IPS-NIHi11 (cell line): ENCODE measurements at places on chromosomes 6 and 20.

GRCh38 chr20:19692100-19692499 lies 66.0 kb upstream of the RIN2 start:
- no peak for DNase-seq

GRCh38 chr6:169112483-169113320 lies 140.9 kb downstream of the THBS2 start:
- no peak for DNase-seq

GRCh38 chr6:160333841-160334240 lies 14.3 kb upstream of the SLC22A3 start:
- no peak for DNase-seq

DNA sequence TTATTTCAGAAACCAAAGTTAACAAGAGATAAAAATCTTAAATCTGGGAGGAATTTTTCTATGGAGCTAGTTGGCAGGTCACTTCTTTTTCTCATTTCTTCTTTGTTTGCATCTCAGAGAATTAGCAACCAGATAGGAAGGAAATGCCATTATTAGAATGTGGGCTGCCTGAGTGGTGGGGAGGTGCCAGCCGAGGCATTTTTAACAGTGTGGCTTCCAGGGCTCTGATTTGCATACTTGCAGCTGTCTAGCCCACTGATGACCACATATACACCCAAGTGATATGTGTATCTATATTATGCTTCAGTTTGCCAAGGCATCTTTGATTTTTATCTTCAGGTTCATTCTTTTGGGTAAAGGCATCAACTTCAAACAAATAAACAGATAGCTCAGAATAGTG lies 206.7 kb downstream of the CLIC5 start:
- DNase-seq: no peak

DNA sequence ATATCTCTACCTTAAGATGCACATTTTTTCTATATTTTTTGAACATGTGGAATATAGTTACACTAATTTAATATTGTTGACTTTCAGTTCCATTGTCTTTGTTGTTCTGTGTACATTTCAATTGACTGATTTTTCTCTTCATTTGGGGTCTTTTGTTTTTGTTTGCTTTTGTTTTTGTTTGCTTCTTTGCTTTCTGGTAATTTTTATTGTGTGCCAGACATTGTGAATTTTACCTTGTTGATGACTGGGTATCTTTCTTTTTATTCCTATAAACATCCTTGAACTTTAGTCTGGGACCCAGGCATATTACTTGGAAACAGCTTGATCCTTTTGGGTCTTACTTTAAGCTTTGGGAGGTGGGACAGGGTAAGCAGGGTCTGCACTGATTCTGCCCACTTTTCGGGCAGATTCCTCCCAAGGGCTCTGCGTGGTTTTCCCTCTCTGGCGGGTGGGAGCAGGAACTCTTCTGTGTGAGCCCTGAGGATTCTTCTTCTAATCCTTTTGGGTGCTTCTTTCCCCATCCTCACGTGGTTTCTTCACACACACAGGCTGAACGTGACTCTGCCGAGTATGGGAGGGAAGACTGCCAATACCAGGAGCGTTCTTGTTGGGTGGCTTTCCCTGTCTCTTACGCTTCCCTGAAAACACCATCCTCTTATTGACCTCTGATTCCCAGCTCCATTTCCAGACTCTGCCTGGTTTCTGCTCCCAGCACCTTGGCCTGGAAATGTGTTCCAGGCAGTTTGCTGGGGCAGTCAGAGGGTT lies 200.5 kb downstream of the ARID1B start:
- no peak for DNase-seq

- peak; percentile 31 for DNase-seq
These were observed 6.1 kb upstream of the PKIG start for GRCh38 chr20:44576297-44576696.

DNA sequence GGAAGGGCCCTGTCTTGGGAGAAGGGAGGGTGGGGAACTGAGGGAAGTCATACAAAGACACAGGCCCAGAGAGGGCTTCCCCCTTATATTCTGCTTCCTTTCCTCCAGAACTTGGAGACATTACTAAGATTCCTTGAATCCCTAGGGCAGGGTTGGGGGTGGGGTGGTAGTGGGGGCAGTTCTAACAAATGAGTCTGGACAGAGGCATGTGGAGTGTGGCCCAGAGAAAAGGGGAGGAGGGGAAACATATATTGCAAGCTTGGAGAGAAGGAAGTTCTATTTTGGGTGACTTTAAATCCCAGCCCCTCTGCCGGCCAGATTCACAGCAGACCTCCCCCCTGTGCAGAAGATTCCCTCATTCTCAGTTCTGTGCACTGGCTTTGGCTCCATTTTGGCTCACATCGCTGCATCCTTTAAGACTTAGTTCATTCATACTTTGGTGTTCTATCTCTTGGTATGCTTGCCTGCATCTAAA lies 43.7 kb downstream of the DAAM2 start:
- no peak for DNase-seq

DNA sequence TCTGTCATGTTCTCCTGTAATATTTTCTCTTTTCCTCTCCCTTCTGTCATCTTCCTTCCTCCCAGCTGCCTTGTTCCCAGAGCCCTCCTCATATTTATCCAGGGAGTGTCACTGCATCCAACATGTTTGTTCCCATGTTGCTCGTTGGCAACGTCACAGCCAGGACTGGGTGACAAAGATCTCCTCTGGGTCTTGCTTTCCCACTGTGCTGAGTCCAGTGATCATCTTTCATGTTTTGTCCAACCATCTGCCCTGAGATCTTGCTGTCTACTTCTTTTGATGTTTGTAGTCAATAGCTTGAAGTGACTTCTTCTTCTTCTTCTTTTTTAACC lies 26.6 kb downstream of the FARS2 start:
- DNase-seq: no peak

- no peak for DNase-seq
These were observed 18.4 kb downstream of the ECT2L start for GRCh38 chr6:138814179-138814834.

GRCh38 chr6:63904650-63905248 lies 269.1 kb downstream of the PHF3 start:
- no peak for DNase-seq
